ENCODE measurements at places on chromosomes 11 and 22. TPM values are rescaled to one million over a fixed set of nuclear protein-coding genes. Genes with fewer than 3 reads are reported as not detected.

- H3K4me3 ChIP-seq, result peak overlapping the region; percentile 91
- H3K36me3 ChIP-seq, result peaks cover 40% of the 10 kb centered on the region
- no peak for DNase-seq
Observed at GRCh38 chr11:57427727-57428082, 784 bp upstream of the SLC43A3 start.

DNA sequence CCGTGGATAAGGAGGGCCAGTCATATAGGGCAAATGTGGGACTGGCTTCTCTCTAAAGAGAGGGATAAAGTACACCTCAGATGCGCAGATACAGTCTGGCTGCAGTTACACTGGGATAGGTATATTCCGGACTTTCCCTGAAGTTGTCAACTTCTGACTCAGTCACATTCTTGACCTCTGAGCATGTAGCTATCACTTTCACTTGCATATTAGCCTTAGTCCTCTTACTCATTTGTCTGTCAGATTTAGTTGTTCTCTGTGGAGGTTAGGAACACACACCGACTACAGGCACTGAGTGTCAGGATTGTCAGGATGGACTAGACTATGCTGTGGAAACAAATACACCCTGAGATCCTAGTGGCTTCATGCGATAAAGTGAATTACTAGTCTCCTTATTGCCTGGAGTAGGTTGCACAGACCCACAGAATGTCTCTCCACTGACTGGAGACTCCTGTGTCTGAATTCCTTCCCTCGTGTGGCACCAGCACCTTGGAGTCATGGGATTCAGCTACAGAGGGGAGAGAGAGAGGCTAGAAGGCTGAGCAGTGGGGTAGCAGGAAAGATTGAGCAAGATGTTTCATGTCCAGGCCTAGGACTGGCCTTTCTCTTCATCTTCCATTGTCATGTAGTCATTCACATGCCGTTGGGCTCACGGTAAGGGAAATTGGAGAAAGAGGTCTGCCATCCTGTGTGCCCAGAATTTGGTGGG, 654.3 kb downstream of the NTM start:
- H3K36me3 ChIP-seq, result no peaks in the 10 kb centered on the region
- H3K4me1 ChIP-seq, result no peaks in the 10 kb centered on the region

- peak; percentile 31 for DNase-seq
- peak overlapping the region; percentile 96 for H3K27ac ChIP-seq
- H3K4me1 ChIP-seq, result peaks cover 74% of the 10 kb centered on the region
Observed at GRCh38 chr11:12149672-12150225, 39.4 kb downstream of the MICAL2 start.

DNA sequence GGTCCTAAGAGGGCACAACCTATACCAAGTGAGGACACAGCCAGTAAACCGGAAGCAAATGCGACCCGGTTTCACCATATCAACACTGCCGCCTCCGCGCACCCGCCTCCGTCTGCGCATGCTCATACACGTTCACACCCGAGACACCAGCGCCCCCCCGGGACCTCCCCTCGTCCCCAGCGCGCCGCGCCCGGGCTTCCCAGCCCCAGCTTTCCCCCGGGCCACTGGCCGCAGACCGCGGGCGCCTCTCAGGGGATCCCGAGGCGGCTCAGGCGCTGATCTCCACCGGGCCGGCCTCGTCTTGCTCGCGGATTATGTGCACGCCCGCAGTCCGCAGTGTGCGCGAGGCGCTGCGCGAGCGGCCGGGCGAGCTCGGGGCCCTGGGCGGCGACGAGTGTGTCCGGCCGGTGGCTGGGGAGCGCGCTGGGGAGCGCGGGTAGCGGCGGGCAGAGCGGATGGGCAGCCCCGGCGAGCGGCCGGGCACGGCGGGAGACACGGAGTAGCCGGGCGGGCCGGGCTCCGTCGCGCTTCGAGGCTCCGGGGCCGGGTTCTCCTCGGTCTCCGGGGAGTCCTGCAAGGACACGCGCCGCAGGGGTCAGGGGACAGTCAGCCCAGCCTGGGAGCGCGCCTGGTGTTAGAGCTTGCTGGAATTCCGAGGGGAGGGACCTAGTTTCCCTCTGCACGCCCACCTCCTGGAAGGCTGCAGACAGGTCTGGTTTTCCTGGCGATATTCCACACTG, 2.0 kb downstream of the HEPN1 start:
- no peak overlapping the region for H3K27ac ChIP-seq
- peak; percentile 63 for DNase-seq
- H3K4me1 ChIP-seq, result peaks cover 10% of the 10 kb centered on the region
- no peaks in the 10 kb centered on the region for H3K36me3 ChIP-seq
- H3K4me3 ChIP-seq, result peak overlapping the region; percentile 47

- no peak overlapping the region for H3K27ac ChIP-seq
- H3K27me3 ChIP-seq, result peaks cover 54% of the 10 kb centered on the region
- H3K4me3 ChIP-seq, result no peak overlapping the region
- DNase-seq, result no peak
- no peaks in the 10 kb centered on the region for H3K4me1 ChIP-seq
Observed at GRCh38 chr11:12017865-12018453, 9.5 kb upstream of the DKK3 start.

- H3K4me3 ChIP-seq, result no peak overlapping the region
- no peak overlapping the region for H3K27ac ChIP-seq
- H3K36me3 ChIP-seq, result peaks cover 68% of the 10 kb centered on the region
- peaks cover 2% of the 10 kb centered on the region for H3K4me1 ChIP-seq
- DNase-seq, result no peak
Observed at GRCh38 chr11:123594188-123594901, 60.1 kb downstream of the SCN3B start.

GRCh38 chr11:35891096-35891495, 52.8 kb upstream of the LDLRAD3 start:
- H3K36me3 ChIP-seq, result no peaks in the 10 kb centered on the region
- no peak overlapping the region for H3K4me3 ChIP-seq
- H3K4me1 ChIP-seq, result no peaks in the 10 kb centered on the region

- H3K4me1 ChIP-seq, result peaks cover 46% of the 10 kb centered on the region
- peak overlapping the region; percentile 93 for H3K27ac ChIP-seq
- no peak for DNase-seq
- H3K4me3 ChIP-seq, result peak overlapping the region; percentile 97
Observed at GRCh38 chr11:66637557-66638176, 836 bp upstream of the RBM4 start.

Gene MYEOV
- total RNA-seq, result not detected

Gene CASP5
- total RNA-seq, result not detected

Gene MAPK8IP1
- total RNA-seq, result 0.46 TPM

Gene BBOX1
- total RNA-seq, result not detected

Gene OR5P2
- total RNA-seq, result not detected

Gene RIMBP3B
- total RNA-seq, result not detected

Gene MMP12
- not detected for total RNA-seq

Data from activated T-helper 2 cell treated with anti-CD3 and anti-CD28 coated beads, Interferon-gamma antibody, Interleukin-2, Interleukin-4, amounts not matched to agents 10 μg/mL and 5 μg/mL and 100 μg/mL, durations not matched to agents 14 hours and 24 hours and 36 hours (primary cell).